ENCODE measurements at places on chromosomes 4 and X.

- DNase-seq = no peak
These were observed 57.4 kb downstream of the GATB start for GRCh38 chr4:151703401-151703800.

DNA sequence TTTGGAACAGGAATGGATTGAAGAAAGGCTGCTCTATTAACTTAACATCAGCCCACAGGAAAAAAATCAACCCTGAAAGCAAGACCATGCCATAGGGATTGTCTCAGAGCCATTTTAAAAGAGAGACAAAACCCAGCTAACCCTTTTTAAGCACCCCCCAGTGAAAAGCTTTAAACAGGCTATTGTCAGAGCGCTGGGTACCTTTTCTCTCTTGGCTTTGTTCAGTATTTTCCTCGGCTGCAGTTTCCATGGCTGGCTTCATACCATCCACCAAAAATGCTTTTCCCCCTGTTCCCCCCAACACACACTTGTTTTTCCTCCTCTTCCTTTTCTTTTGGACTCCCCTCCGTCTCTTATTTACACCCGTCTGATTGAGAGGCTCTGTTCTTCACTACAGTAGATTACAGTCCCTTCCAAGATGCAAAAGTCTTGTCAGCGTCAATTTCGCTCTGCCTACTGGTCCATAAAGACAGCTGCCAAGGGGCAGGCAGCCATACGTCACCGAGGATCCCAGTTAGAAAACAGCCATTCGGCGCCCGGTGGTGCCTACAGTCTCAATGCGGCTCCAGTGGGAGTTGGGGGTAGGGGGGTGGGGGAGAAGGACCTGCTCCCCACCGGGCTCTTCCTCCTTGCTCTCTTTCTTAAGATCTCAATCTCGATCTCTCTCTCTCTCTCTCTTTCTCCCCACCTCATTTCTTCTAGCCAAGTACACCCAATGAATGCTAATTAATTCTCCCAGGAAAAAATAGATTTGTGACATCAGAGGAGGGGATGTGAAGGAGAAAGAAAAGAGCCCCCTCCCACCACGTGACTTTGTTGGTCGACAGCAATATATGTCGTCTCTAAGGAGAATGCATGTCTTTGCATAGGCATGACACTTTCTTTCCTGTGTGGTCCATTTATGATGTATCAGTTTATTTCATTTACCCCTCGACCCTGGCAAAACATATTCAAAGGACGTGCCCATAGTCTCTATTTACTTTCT is at the start of gene GPM6B:
TSS of gene GPM6B (minus strand) at position 451 of the 985 bp plus-strand sequence. CDS start at position 262, 189 bp downstream.
- no peak for DNase-seq

DNA sequence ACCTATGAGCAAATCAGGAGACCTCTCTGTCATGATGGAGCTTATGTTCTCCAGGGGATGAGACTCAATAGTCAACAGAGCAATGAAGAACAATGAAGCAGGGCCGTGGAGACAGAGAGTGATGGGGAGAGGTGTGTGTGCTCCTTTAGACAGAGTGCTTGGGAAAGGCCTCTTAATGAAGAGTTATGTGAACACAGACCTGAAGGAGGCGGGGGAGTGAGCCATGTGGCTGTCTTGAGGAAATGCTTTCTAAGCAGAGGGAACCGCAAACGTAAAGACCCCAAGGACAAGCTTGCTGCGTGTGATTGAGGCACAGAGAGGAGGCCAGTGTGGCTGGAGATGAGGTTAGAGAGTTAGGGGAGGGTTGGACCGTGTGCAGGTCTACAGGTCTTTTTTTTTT is 53.1 kb downstream of the CHRNA9 start:
- DNase-seq = no peak

GRCh38 chr4:79232540-79232939 is 93.3 kb downstream of the NAA11 start:
- DNase-seq = no peak

GRCh38 chr4:27775156-27775555 is 914.5 kb downstream of the STIM2 start:
- no peak for DNase-seq
